CD4-positive, alpha-beta T cell treated with Interleukin-4 for 4 hours (primary cell): ENCODE measurements at places on chromosomes 16 and 17.
A peak's percentile ranks its signal among the peaks of the same experiment; 100 is the strongest.

DNA sequence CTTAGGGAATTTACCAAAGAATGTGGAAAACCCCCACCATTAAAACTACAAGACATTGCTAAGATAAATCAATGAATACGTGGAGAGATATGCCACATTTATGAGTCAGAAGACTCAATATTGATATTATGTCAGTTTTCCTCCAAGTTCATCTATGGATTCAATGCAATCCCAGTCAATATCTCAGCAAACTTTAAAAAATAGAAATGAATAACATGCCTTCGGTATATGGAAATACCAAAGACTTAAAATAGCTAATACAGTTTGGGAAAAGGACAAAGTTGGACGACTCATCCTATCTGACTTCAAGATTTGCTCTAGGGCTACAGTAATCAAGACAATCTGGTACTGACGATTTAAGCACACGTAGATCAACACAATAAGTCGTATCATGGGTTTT is 31.2 kb downstream of the PIK3R5 start:
- DNase-seq: no peak

- no peak for DNase-seq
Measured at GRCh38 chr16:81739503-81739902, 39.6 kb upstream of the PLCG2 start.

DNA sequence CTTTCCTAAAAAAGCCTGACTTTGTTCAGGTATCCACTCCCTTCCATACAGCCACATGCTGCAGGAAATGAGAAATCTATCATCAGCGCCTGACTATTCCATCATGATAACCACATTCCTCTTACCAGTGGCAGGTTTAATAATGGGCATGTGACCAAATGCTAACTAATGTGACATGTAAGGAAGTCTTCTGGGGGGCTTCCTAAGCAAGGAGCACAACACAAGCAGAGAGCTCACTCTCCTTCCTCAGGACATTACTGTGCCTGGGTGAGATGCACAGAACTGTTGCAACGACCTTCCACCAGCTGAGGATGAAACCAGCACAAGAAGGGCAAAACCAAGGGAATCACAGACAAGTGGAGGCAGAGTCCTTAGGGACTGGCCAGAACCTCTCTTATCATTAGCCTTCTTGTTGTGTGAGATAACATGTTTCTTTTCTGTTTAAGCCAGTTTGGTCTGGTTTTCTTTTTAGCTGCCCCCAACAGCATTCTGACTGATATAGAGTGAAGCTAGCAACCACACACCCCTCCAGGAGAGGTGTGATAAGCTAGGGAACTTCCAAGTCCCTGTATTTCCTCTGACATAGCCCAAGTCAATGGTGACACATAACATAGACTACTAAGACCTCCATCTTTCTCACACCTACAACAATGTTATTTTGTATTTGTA is 16.9 kb downstream of the MYO1D start:
- no peak for DNase-seq

GRCh38 chr17:65173284-65173793 is 36.2 kb downstream of the RGS9 start:
- DNase-seq: peak; percentile 95

DNA sequence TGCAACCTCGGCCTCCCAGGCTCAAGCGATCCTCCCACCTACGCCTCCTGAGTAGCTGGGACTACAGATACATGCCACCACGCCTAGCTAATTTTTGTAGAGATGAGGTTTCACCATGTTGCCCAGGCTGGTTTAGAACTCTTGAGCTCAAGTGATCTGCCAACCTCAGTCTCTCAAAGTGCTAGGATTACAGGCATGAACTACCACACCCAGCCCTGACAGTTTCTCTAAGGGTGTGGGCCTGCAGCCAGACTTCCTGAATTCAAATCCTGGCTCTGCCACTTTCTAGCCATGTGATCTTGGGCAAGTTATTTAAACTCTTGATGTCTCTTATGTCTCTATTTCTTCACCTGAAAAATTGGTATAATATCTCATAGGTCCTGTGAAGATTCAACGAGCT is 5.6 kb downstream of the CUEDC1 start:
- DNase-seq: no peak

GRCh38 chr16:54242199-54242598 is 44.4 kb downstream of the IRX3 start:
- no peak for DNase-seq

DNA sequence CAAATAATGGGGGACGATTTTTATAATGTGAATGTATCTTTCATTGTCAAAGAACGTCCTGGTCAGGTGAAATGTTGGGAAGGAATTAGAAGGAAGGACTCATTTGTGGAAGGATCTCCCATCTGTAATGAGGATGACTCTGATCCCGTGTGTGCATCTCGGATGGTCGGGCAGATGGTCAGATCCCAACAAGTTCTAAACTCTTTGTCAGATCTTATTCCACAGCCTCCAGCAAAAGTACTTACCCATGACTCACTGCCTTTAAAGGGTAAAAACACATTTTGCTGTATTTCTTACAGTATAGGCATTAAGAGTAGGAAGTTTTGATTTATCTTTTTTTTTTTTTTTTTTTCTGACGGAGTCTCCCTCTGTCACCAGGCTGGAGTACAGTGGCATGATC is 539 bp upstream of the KRTAP4-8 start:
- DNase-seq: no peak

DNA sequence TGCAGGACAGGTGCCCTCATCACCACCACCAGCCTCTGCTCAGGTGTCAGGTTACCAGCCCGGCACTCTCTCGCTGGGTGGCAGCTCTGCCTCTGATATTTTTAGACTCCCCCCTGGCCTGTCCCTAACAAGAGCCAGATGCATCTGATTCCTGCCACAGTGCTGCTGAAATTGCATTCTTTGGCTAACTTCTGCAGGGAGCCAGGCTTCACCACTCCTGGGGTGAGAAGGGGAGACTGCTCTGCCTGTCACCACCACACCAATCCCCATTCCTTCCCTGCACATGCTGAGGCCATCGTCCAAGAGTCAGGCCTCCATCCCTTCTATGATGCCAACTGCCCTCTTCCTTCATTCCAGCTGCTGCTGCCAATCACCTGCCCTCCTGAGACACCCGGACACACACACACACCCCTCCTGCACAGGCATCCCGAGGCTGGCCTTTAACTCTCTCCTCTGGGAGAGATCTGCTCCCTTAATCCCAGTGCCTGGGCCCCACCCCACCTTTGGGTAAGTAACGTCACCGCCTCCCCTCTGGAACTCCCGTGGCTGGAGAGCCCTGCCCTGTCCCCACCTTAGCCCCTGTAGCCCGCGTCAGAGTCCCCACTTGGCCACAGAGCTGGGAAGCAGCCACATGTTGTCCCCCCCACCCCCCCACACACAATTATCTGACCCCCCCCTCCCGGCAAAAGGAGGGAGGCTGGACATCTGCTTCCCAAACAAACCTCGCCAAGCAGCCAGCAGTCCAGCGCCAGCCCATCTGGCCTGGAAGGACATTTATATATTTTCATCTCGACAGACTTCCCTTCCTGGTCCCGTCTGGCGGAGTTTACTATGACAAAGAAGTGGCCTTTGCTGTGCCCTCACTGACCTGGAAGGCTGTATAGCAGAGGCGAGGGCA is 2.8 kb downstream of the EMP2 start:
- no peak for DNase-seq

DNA sequence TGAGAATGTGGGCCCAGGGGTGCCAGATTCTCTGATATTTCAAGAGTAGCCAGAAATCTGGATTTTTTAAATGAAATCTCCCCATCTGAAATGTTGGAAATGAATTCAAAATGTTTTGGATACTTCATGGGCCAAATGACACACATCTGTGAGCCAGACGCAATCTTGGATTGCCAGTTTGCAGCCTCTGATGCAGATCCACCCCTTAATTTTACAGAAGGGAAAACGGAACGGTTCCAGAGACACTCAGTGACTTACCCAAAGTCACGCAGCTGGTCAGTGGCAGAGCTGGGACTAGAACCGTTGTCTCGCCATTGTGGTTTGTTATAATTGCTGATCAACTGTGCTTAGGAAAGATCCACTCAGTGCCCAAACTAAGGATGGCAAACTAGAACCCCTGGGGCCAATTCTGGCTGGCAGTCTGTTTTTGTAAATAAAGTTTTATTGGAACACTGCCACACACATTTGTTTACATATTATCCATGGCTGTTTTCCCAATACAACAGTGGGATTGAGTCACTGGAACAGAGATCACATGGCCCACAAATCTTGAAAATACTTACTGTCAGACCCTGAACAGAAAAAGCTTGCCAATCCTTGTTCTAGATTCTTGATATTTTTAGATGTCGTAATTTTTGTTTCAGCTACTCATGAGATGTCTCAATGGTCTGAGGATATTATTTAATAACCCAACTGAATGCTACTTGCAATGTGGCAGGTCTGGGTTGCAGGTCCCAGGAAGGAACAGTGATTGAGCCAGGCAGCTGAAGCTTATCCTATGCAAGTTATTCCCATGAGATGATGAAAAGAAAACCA is 143.8 kb downstream of the AXIN2 start:
- DNase-seq: no peak

GRCh38 chr16:29806099-29806579 is at the start of gene MAZ:
Gene MAZ, plus strand, starts transcription at chr16:29806529. Its CDS starts 173 bp downstream, at chr16:29806702.
- DNase-seq: no peak

GRCh38 chr17:1422885-1423284 is 22.9 kb upstream of the YWHAE start:
- no peak for DNase-seq

DNA sequence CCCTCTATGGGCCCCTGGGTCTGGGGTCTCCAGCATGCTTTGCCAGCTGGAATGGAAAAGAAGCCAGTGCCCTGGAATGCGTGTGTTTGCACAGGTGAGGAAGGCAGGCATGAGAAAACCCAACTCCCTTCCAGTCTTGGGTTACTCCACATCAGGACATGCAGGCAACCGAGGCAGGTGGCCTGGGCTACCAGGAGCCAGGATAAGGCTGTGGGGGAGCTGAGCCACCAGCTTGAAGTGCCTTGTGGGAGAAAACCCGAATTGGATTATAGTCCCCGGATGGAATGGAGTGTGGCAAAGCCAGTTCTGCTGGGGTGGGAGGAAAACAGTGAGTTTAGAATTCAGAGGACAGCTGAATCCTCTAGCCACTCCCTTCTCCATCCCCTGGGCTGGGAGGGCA is 7.2 kb downstream of the SRCIN1 start:
- DNase-seq: no peak

DNA sequence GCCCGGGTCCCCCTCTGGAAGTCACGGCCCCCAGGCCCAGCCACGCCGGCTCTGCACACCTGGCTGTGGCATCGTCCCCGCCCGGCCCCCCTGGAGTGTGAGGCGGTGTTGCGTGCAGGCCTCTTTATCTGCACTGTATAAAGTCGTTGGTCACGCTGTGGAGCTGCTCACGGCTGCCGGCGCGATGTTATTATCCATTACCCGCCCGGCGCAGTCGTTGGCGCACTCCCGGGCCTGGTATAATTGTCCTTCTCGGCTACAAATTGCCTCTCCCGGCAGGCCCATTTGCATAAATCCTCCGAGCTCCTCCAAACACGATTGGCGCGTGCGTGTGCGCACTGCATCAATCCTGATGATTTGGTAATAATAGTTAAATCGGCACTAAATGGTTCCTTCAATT is 57.8 kb downstream of the BAHCC1 start:
- no peak for DNase-seq

GRCh38 chr16:57185446-57185944 is 344 bp downstream of the PSME3IP1 start:
- DNase-seq: peak; percentile 24

GRCh38 chr17:69810326-69810965 is 264.6 kb upstream of the KCNJ16 start:
- no peak for DNase-seq

GRCh38 chr17:70184207-70184606 is 14.9 kb downstream of the KCNJ2 start:
- DNase-seq: no peak

DNA sequence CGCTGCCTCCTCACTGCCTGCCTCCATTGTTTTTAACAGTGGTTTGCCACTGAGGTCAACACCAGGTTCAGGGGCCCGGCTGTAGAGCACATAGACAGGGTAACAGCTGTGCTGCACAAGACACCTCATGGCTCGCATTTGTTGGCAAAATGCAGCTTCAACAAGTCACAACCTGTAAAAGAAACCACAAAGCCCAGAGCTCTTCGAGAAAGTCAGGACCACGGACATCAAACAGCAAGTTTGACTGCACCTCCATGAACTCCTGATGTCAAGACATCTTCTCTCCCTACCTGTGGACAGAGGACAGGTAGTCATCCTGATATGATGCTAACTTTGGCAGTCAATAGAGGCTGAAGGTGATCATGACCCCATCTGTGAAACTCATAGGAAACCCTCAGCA is 142.4 kb upstream of the SOX9 start:
- no peak for DNase-seq

DNA sequence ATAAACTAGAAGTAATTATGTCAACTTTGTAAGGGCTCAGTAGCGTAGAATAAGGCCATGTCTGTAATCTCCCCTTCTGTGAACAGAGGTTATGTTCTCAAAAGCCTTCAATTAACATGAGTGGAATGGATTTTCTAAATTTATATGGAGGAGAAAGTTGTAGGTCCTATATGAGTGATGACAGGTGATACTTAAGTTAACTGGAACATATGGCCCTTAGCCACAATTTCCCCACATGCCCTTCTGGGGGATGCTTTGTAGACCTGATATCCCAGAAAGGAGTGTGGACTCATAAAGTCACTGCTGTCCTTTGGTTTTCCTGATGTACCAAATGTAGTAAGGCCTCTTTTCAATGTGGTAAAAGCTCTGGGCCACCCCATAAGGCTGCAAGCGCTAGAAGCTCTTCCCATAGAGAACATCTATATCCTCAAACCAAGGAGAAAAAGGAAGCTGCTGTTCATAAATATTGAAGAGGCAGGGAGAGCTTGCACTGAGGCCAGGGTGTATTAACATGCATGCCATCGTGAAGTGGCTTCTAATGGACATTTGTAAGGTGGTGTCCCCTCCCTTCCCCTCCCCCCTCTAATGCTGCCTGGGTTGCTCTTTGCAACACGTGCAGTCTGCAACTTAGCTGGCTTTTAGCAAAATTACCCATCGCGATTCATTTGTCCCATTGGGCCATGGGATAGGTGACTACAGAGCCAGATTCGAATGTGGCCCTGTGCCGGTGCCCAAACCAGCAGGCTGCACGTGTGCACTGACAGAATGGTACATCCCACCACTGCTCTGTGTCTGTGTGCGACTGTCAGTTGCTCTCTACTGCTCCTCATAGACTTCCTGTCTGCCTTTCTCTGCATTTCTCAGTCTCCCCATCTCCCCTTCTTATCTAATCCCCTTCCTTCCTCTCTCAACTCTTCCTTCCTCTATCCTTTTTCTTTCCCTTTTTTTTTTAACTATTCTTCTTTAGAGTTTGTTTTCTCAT is 269.0 kb downstream of the WWOX start:
- DNase-seq: no peak

DNA sequence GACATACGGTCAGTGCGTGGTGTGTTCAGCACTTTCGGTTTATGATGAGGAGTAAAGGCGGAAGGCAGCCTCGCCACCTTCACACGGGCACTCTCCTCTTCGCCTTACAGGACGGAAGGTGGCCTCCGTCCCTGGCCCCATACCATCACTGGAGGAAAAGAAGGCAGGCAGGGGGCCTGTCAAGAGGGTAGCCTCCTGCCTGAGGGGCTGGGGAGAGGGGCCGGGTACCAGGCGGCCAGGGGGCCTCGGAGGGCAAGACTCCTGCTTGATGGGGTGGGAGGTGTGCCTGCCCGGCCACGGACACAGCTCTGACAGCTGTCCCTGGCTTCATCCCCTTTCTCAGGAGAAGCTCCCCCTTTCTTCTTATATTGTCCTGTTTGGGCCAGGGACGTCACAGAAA is 15.6 kb upstream of the SLC38A8 start:
- DNase-seq: no peak

- DNase-seq: no peak
Measured at GRCh38 chr16:56373003-56373402, 52.3 kb downstream of the AMFR start.

GRCh38 chr16:50856991-50857390 is 115.1 kb downstream of the CYLD start:
- no peak for DNase-seq
